Fibroblast of skin of scalp (primary cell): ENCODE measurements at places on chromosomes 13 and 19.

DNA sequence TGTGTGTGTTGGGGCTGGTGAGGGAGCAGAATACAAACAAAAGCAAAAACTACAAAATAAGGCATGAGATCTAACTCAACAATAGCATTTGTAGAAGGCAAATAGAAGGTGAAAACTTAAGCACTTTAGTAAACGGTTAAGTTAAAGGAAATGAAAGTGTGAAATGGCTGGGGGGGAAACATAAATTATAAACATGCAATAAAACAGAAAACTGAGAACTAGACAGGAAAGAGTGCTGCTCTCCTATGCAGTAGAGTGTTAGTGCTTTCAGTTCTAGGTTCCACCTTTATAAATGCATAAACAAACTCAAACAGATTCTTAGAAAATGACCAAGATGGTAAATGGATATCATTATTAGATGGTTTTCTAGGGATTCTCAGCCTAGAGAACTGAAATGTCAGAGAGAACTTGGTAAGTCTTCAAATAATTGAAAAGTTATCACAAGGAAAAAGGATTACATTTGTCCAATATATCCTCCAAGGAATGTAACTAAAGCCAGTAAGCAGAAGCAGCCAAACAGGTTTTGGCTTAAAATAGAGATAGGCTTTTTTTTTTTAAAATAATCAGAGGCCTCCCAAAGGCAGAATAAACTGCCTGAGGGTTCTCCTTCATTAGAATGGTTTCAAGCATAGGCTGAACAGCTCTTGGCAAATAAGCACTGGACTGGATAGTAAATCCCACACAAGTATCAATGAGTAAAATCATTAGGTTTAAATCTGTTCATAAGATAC, 23.3 kb downstream of the RBM26 start:
- no peak for DNase-seq

GRCh38 chr13:85230691-85231093, 568.5 kb downstream of the SLITRK6 start:
- DNase-seq: peak; percentile 14

- no peak for DNase-seq
Observed at GRCh38 chr13:30493658-30494381, 28.1 kb upstream of the HMGB1 start.

- no peak for DNase-seq
Observed at GRCh38 chr13:112723771-112724170, 33.9 kb downstream of the ATP11A start.

DNA sequence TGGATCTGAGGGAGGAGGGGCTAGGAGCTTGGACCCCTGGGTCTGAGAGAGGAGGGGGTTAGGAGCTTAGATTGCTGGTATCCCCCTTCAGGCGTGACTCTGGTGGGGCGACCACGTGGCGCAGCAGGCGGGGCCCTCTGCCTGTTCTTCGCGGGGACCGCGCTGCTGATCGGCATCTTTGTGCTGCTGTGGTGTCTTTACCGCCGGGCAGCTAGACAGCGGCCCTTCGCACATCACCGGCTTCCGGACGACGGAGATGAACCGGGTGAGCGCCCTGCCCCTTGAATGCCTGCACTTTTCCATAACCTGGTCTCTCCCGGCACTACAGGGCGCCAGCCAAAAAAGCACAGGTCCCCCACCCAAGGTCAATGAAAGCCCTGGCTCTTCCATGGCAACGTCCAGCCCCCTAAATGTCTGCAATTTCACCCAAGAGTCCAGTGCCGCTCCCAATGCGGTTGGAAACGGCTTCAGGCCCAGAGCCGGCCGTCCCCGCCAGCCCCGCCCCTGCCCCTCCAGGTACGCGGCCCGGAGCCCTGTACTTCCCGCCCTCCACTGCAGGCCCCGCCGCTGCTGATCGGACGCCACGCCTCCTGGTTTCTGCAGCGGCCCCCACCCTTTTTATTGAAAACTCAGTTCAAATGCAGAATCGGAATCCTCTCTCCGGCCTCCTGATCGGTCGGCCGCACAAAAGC, 2.8 kb downstream of the GFY start:
- DNase-seq: no peak

GRCh38 chr19:51660975-51661600, 14.5 kb upstream of the SIGLEC14 start:
- peak; percentile 76 for DNase-seq

DNA sequence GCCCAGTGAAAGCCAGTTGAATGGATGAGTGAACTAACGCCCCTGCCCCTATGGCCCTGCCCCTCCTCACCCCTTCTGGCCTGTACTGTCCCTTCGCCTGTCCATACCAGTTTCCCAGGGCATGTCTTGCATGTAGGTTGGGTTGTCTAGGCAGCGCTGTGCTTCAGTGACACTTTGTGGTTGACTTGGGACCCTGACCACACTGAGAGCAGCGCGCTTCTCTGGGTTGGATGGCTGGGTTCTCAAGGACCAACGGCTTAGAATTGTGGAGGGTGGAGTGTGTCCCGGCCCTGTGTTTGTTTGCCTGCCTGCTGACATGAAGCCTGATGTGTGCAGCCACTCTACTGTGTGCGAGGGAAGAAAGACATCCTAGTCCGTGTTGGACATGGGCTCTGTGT, 15.8 kb downstream of the GATAD2A start:
- no peak for DNase-seq

GRCh38 chr13:53206455-53206854, 177.8 kb downstream of the OLFM4 start:
- DNase-seq: no peak

DNA sequence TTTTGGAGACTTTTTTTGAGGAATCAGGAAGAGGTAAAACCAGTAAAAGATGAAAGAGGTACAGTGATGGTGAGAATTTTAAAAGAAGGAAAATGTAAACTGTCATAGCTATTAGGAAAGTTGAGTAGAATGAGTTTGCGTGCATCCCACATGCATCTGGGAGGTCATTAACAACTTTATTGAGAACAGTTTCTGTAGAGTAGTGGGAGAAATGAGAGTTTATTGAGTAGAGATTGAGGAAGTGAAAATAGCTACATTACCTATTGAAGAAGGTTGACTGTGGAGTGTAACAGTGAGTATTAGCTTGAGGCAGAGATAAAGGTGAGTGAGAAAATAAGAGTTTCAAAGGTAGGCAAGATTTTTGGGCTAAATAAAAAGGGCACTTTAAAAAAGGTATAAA, 38.7 kb downstream of the BRCA2 start:
- no peak for DNase-seq

GRCh38 chr19:10045371-10045770, 32.1 kb downstream of the RDH8 start:
- no peak for DNase-seq

DNA sequence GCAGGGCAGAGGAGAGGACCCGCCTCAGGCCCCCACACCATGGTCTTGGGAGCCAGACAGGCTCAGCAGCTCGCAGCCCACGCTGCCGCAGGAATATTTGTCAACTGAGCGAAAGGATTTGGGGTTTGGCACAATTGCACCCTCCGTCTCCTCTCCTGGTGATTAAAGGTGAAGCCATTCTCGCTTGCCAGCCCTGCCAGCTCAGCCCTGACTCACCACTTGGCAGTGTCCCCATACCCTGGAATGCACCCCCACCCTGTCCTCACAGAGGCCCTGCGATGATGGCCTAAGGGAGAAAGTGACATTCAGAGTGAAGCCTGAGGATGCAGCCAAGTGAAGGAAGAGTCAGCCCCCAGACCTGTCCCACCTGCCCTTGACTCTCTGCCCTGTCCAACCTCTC, 18.8 kb downstream of the CYTH2 start:
- DNase-seq: peak; percentile 84

GRCh38 chr19:38170334-38170733, 53.7 kb downstream of the DPF1 start:
- DNase-seq: no peak

DNA sequence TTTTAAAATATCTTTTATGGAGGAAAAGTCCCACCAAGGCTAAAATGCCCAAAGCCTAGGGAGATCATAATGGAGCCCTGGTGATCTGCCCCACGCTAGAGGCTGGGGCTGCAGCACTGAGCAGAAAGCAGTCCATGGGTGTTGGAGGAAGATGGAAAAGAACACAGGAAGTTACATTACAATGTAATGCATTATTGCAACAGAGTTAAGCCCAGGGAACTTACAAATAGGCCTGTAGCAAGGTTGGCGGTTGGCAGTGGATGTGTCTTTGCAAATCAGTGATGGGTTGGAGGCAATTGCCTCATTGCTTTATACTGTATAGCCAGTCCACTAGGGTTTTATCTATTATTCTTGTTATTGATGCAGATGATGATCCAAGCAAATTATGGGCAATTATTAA, 399.9 kb downstream of the NDFIP2 start:
- no peak for DNase-seq

DNA sequence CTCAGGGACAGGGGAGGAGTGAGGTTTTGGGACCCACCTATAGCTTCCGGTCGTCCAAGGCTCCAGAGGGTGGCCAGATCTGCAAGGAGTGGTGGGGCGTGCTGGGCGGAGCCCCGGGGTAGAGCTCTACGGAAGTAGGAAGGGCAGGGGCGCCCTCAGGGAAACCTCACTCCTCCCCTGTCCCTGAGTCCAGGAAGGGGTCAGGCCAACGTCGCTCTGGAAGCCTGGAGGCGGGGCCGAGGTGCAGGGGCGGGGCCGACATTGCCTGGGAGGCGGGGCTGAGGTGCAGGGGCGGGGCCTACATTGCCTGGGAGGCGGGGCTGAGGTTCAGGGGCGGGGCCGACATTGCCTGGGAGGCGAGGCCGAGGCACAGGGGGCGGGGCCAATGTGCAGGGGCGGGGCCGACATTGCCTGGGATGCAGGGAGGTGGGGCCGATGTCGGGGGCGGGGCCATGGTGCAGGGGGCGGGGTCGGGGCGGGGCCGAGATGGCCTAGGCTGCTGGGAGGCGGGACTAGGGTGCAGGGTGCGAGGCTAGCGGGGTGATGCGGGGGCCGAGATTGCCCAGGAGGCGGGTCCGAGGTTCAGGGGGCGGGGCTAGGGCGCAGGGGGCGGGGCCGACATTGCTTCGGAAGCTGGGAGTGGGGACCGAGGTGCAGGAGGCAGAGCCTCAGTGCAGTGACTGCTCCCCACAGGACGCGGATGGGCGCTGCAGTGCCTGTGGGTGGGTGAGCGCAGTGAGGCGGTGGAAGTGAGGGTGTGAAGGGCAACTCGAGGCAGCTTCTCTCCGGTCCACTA, 4.9 kb upstream of the PALM start:
- DNase-seq: peak; percentile 52

- DNase-seq: peak; percentile 91
Observed at GRCh38 chr13:29520671-29521070, 74.8 kb downstream of the SLC7A1 start.

- DNase-seq: no peak
Observed at GRCh38 chr19:32309711-32310390, 35.6 kb upstream of the ZNF507 start.

DNA sequence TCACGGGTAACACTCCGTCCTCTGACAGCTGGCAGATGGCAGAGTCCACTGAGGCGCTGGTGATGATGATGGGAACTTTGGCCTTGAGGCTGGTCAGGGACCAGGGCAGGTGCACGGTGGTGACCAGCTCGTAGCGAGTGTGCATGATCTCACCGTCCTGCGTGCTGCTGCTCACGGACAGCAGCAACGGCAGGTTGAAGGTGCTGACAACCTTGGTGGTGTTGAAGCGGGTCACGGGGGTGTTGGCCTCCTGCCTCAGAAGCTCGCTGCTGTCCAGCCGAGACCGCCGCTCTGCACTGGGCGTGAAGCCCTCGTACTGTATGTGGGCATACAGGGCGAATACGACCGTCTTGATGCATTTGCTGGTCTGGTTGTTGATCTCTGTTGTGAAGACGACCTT, 11.6 kb downstream of the ARRDC5 start:
- DNase-seq: no peak

DNA sequence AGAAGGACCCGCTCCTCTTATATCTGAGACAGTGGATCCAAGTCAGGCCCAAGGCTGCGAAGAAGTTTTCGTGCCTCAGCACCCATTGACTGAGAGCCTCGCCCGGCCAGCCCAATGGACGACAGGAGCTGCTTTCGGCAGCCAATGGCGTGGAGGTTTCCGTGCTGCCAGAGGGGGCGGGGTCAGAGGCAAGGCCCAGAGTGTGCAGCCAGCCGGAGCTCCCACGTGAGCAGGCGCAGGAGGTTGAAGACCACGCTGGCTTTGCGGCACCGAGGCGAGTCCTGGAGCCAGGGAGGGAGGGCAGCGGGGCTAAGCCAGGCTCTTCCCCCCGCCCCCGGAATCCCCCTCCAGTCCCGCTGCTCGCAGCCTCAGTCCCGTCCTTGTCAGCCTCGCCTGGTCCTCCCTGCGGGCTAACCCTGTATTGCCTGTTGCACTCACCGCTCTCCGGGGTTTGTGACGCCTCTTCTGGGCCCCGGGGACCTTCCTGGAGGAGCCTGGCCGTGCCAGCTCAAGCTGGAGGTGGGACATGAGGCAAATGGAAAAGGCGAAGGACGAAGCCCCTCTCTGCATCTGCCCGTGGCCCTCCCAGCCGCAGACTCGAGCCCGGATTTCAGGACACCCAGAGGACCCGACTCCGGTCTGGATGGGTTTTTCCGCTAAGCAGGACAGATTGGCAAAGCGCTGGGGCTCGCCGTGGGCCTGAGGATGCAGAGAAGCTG, 1.5 kb downstream of the IFNL4 start:
- DNase-seq: peak; percentile 14

- no peak for DNase-seq
Observed at GRCh38 chr13:110416131-110417025, 109.3 kb downstream of the COL4A2 start.

- no peak for DNase-seq
Observed at GRCh38 chr13:46569456-46569855, 16.5 kb downstream of the LRCH1 start.

DNA sequence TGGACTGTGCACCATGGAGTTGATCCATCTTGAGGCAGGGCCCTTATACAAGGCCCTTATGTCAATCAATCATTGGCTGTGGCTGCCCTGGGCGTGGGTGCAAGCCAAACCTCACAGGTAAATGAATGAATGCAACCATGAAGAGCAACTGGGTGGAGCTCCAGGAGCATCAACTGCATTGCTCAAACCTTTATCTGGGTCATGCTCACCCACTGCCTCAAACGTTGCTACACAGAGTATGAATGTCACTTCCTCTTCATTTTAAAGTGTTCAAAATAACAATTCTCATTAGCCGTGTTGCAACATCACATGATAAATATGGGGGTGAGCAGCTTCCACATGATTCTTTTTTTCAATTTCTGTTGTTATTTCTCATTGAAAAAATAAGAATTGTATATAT, 6.4 kb upstream of the ZNF333 start:
- no peak for DNase-seq

GRCh38 chr19:53612762-53613526, 18.9 kb upstream of the DPRX start:
- DNase-seq: no peak

GRCh38 chr19:21901861-21902260, 65.9 kb upstream of the ZNF43 start:
- no peak for DNase-seq

DNA sequence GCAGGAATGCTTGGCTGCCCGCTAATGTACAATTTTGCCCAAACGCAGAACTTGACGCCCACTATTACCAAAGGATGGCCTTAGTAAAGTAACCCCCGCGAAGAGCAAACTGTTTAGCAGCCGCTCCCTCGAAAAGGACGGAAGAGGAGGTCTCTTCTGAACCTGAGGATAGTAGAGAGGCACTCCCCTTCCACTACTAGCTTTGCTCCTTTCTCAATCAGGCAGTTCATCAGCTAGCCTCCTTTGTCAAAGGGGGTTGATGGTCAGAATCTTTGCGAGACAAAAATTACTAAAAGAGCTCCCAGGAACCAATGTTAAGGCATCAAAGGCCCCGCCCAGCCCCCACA, 534 bp downstream of the CAB39L start:
- DNase-seq: peak; percentile 43

GRCh38 chr19:8403098-8403819, 9.8 kb upstream of the MARCHF2 start:
- DNase-seq: no peak

- DNase-seq: peak; percentile 8
Observed at GRCh38 chr13:95833719-95834118, 156.8 kb downstream of the DNAJC3 start.

- DNase-seq: peak; percentile 95
Observed at GRCh38 chr19:34232566-34233481, 21.5 kb upstream of the GARRE1 start.
